Calu3 (cell line): ENCODE measurements at places on chromosomes 5 and 9. TPM values are rescaled to one million over a fixed set of nuclear protein-coding genes. Genes with fewer than 3 reads are reported as not detected.

GRCh38 chr5:102536323-102536928 is 37.6 kb upstream of the SLCO6A1 start:
- DNase-seq, result no peak

COL5A1 gene
- not detected in 2 replicates for total RNA-seq

- DNase-seq, result no peak
These were observed 243.9 kb upstream of the KLF4 start for GRCh38 chr9:107733523-107733894.

DNA sequence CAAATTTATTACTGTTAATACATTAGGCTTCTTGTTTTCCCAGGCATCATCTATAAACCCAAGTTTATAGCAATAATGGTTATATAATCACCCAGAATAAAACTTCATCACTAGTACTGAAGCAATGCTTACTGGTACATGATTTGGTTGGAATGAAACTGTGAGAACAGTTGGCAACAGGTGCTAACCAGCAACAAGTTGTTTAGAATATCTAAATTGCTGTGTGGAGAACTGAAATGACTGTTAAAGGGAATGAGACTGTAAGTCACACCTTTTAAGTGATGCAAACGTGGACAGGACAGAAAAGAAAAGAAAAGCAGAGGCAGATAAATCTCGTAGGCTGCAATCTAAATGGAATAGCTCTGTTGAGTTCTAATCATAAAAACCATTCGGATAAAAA is 2.5 kb downstream of the YIPF5 start:
- DNase-seq, result no peak

ALDOB gene
- total RNA-seq, result 7.1 and 7.4 TPM in 2 replicates

- DNase-seq, result no peak
These were observed 32.7 kb downstream of the SMC5 start for GRCh38 chr9:70291446-70291845.

DNA sequence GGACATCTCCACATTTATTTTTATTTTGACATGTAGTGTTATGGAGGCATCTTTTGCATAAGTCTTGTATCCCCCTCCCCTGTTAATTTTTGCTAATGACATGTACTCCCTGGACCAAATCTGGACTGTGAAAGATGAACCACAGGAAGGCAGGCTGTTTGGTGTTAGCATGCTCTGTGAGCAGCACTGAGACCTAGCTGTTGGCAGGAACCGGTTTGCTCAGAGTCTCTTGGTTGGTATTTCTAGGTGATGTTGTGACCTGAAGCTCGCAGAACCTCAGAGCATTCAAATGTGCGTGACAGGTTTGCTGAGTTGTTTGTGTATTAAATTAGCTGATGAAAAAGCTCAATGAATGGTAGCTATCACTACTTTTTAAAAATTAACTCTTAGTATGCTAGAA is 53.6 kb upstream of the PHF2 start:
- no peak for DNase-seq

CCDC187 gene
- 0.44 and 0.73 TPM in 2 replicates for total RNA-seq

DNA sequence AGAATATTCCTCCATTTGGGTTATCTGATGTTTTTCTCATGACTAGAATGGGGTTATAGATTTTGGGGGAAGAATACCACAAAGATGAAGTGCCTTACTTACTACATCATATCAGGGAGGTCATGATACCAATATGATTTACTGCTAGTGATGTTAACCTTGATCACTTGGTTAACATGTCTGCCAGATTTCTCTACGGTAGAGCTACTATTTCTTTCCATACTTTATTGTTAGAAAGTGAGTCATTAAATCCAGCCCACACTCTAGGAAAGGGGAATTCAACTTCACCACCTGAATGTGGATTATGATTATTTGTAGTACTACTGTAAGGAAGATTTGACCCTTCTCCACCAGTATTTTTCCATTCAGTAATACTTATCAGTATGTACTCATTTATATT is 64.7 kb downstream of the UBE2R2 start:
- DNase-seq, result no peak

DNA sequence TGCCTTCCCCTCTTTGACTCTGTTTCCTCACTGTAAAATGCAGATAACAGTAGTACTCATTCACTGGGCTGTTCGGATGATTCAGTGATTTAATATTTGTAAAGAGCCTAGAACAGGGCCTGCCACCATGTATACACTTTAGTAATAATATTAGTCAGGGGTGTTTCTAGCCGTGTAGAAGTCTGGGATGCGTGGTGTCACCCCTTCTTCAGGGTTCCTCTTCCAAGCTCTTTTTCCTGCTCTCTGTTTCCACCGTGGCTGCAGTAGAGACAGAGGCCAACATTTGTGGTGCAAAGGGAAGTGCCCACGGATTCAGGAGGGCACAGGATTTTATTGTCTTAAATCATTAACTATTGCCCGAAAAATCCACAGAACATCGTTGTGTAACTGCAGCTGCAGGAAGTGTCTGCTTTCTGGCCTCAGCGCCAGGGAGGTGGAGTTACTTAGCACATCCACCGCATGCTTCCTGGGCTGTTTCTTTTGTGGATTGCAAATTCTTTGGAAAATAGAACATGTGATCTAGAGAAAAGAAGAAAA is 61.7 kb downstream of the TRIO start:
- DNase-seq, result peak; percentile 64

IRX2 gene
- not detected in 2 replicates for total RNA-seq

- no peak for DNase-seq
These were observed 167.8 kb upstream of the TUT7 start for GRCh38 chr9:86521977-86522376.

GARIN3 gene
- not detected in 2 replicates for total RNA-seq

SPATA31E1 gene
- not detected in 2 replicates for total RNA-seq

- DNase-seq, result no peak
These were observed 30.2 kb downstream of the AFAP1L1 start for GRCh38 chr5:149301744-149302380.

GRCh38 chr5:54438620-54439389 is 16.7 kb upstream of the HSPB3 start:
- DNase-seq, result no peak

- DNase-seq, result no peak
These were observed 23.3 kb upstream of the NDUFB6 start for GRCh38 chr9:32596096-32596865.

- no peak for DNase-seq
These were observed 9.0 kb downstream of the GPSM1 start for GRCh38 chr9:136336156-136336870.

- peak; percentile 40 for DNase-seq
These were observed 2.5 kb downstream of the DBN1 start for GRCh38 chr5:177470759-177471536.

- no peak for DNase-seq
These were observed 25.4 kb downstream of the IRF1 start for GRCh38 chr5:132465059-132465707.

GRCh38 chr5:117486879-117487391 is 912.3 kb upstream of the SEMA6A start:
- peak; percentile 9 for DNase-seq

ANKRD31 gene
- total RNA-seq, result 1.5 and 1.7 TPM in 2 replicates

DNA sequence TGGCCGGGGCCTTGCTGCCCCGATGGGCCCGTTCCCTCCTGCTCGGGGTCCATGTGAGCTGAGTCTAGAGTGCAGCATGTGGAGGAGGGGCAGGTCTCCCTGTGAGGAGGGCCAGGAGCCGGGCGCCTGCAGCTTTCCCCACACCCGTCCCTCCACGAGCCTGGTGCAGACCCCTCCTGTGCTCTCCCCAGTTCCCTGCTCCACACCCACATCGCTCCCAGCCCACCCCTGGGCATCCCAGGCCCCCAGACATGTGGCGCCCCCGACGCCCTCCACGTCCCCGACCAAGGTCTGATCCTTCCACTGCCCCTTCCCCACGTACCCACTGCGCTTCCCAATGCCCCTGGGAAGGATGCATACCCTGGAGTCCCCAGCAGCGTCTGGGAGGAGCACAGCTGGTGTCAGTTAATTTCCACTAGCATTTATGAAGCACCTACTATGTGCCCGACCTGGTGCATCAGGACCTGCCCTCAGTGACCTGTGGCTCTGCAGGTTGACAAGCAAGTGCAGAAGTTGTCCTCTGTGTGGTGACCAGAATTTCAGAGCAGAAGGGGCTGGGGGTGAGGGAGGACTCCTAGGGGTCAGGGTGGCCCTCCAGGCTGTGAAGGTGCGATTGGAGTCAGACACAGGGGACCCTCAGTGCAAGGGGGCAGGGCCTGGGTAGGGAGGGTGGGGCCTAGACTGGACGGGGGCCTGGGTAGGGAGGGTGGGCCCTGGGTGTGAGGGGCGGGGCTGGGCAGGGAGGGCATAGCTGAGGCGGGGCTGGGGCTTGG is 10.8 kb upstream of the SLC6A18 start:
- DNase-seq, result no peak

KIF12 gene
- total RNA-seq, result 52.3 and 54.0 TPM in 2 replicates

GRCh38 chr5:139251281-139251687 is 42.3 kb upstream of the MATR3 start:
- DNase-seq, result no peak

ASS1 gene
- total RNA-seq, result 40.3 and 78.9 TPM in 2 replicates

ATOSB gene
- 16.8 and 17.5 TPM in 2 replicates for total RNA-seq

GRCh38 chr9:79408617-79409016 is 163.1 kb upstream of the TLE4 start:
- DNase-seq, result no peak

GRCh38 chr5:141867139-141867538 is 11.1 kb downstream of the PCDH1 start:
- no peak for DNase-seq

GLDC gene
- total RNA-seq, result 5.1 and 8.0 TPM in 2 replicates

GRCh38 chr9:70114898-70115297 is 71.2 kb downstream of the MAMDC2 start:
- DNase-seq, result no peak

- DNase-seq, result no peak
These were observed 3.2 kb downstream of the TDRD7 start for GRCh38 chr9:97415146-97415545.

- DNase-seq, result peak; percentile 90
These were observed 6.3 kb downstream of the PDE6A start for GRCh38 chr5:149938279-149938678.

GRCh38 chr5:56561455-56561854 is 253.9 kb upstream of the MAP3K1 start:
- DNase-seq, result no peak

PCDHA9 gene
- total RNA-seq, result 0.59 and 0.66 TPM in 2 replicates

- DNase-seq, result peak; percentile 84
These were observed 99.4 kb downstream of the C5orf15 start for GRCh38 chr5:133868946-133869518.

GRCh38 chr9:133973111-133973790 is 18.9 kb downstream of the VAV2 start:
- DNase-seq, result no peak

DNA sequence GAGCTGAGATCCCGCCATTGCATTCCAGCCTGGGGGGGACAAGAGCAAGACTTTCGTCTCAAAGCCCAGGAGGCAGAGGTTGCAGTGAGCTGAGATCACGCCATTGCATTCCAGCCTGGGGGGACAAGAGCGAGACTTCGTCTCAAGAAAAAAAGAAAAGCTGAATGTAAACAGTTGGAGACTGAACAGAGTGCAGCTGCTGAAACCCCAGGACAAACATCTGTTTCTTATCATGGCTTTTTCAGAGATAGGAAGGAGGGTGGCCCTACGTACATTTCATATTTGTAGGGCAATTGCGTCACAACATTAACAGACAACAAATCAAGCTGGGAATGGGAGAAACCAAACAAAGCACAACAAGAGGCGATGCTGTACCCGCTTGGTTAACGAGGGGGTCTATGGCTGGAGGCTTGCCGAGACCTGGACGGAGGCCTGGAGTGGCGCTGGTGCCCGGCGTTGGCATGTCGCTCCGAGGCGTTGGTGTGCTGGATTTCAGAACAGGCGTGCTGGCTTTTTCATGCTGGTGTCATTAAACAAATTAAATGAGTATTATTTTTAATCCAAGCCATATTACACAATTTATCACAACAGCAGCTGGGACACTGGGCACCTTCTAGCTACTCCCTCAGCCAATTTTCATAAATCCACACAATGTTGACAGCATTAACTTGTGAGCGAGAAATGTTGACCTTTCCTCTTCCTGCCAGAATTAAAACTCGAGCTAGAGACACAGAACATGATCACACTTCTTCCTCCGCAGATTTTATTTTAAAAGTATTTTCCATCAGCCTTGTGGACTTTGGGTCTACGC is 76.1 kb downstream of the TLE1 start:
- no peak for DNase-seq

- no peak for DNase-seq
These were observed 38.3 kb upstream of the SMU1 start for GRCh38 chr9:33114746-33115145.

GRCh38 chr5:127995556-127995955 is 88.0 kb upstream of the SLC12A2 start:
- no peak for DNase-seq

DNA sequence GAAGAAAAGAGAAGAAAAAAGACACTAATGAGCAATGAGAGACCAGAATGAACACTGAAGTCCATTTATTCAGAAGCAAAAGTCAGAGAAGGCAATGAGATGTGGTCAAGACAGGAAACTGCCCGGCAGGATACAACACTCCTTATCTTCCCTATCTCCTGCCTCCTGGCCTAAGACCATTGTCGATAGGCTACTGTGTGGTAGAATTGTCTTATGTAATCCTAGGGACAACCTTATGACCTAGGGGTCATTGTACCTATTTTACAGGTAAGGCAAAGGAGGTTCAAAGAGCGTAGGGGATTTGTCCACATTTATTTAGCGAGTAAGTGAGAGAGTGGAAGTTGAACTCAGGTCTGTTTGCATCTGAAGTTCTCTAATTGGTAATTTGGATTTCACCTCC is 63.0 kb upstream of the PTPN3 start:
- no peak for DNase-seq

DNA sequence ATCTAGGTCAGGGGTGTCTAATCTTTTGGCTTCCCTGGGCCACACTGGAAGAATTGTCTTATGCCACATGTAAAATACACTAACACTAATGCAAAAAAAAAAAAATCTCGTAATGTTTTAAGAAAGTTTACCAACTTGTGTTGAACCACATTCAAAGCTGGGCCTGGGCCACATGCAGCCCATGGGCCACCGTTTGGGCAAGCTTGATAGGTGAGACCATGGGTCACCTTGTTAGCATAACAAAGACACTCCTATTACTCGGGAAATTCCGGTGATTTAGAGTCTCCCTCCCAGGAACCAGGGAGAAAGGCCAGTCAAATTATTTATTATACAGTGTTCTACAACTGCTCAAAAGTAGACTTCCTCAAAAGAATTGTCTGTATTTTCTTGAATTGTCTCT is 12.7 kb downstream of the RECK start:
- DNase-seq, result no peak

GRCh38 chr9:127534250-127534906 is 77.7 kb upstream of the STXBP1 start:
- no peak for DNase-seq

GRCh38 chr5:24606971-24607370 is 37.8 kb downstream of the CDH10 start:
- DNase-seq, result no peak

KCNV2 gene
- not detected in 2 replicates for total RNA-seq

DNA sequence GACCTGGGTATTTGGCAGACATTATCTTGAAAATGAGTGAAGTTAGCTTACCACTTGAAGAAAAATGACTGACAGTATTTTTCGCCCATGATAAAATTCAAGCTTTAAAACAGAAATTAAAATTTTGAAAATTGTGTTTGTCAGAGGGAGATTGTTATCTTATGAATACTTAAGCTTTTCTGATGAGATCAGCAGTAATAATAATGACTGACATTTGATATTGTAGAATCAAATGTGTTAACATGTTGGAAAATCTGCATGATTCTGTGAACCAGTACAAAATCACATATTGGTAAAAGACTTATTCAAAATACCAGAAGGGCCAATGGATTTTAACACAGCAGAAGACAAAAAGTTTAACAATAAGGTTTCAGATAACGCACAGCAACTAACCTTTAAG is 94.0 kb downstream of the MSX2 start:
- DNase-seq, result no peak

GRCh38 chr9:38390851-38391250 is 1.7 kb upstream of the ALDH1B1 start:
- DNase-seq, result no peak

GRCh38 chr9:133848471-133849109 is 110.4 kb upstream of the SARDH start:
- no peak for DNase-seq
